ENCODE measurements at places on chromosomes 1 and 21.

DNA sequence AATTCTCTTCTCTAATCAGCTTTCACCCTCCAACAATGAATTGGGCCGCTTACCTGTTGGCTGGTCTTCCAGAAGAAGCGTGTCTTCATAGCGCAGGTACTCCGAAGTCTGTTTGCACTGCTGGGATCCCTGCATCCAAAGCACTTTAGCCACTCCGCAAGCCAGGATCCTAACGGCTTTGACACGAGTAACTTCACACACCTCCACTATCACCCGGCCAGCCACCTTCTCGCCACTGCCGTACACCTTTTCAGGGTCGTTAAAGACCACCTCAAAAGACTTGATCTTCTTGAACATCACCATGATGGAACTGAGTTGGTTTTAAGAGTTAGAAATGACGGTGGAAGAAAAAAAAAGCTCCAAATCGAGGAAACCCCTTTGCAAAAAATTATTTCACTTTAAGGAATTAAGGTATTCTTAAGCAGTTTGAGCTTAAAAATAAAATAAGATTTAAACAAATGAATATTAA, 381 bp downstream of the TXNIP start:
- DNase-seq, result no peak

DNA sequence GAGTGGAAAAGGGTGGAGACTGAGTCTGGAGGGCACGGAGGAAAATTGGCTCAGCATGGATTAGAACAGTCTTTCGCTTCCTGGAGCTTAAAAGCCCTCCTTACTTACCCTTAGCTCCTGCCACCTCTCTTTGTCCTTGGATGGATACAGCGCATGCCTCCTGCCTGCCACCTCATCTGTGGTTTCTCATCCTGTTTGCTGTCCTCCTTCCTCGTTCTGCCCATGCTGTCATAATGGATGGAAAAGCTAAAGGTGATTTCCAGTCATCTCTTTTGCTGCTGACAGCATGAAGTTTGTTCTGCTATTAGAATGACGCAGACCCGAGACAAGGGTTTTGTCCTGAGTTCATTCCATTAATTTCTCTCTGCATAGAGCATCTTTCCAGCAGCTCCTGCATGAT, 425.9 kb downstream of the KIF26B start:
- DNase-seq, result no peak

DNA sequence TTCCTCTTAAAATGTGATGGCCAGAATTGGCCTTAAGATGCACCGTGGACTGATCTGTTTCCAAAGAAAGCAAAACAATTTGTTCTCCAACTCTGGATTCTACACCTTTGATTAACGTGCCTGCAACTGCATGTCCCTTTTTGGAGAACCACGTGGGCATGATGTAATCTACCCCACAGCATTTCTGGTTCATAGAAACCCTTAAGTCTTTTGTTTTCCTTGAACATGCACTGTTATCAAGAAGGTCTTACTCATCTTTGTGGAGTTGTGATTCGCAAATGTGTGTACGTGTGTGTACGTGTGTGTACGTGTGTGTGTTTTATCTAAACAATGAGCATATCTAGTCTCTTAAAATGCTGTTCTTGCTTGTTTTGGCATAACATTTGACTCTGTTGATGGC, 57.8 kb downstream of the LPAR3 start:
- DNase-seq, result no peak

DNA sequence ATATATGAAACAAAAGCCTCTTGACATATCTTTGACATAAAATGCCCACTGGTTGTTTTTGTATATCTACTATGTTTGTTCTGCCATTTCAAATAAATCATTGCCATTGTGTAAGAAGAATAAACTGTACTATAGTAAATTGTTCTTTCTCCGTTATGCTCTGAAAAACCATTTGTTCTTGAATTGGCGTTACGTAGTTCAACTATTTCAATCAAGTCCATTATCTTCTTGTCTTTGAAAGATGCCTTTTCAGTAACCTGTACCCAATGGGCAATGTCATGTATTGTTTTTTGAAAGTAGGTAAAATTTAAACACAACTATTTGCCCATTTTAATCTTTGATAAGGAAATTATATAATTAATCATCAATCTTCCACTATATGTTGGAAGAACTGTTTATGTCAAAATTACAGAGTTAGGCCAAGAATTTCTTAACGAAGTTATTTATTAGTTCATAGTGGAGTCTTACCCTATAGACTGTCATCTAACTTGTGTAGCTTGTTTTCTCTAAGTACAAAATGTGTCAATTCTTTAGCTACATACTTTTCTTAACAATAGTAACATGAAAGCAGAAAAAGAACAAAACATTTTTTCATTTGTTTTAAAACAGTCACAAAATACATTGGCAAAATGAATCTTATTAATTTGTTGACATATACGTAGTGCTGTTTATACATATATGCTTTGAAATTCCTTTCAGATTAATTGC, 294.8 kb downstream of the PTPRC start:
- no peak for DNase-seq

- DNase-seq, result no peak
These were observed 115.8 kb downstream of the C1orf94 start for GRCh38 chr1:34292472-34292871.

- no peak for DNase-seq
These were observed 2.1 kb downstream of the PEX19 start for GRCh38 chr1:160282807-160283206.

DNA sequence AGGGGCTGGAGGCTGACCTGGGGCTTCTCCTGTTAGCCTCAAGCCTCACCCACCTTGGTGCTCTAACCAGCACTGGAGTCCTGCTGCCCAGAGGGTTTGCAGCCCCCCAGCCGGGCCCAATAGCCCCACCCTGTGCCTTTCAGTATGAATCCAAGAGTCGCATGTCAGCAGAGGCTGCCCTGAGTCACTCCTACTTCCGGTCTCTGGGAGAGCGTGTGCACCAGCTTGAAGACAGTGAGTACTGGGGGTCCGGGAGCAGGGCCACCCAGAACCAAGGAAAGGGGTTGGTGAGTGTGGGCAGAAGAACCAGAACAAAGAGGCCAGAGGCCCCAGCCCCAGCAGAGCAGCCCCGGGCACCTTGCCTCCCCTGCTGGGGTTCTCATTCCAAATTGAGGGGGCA, 25.6 kb downstream of the CDK18 start:
- no peak for DNase-seq

GRCh38 chr1:62025154-62025553, 169.5 kb upstream of the L1TD1 start:
- DNase-seq, result no peak

DNA sequence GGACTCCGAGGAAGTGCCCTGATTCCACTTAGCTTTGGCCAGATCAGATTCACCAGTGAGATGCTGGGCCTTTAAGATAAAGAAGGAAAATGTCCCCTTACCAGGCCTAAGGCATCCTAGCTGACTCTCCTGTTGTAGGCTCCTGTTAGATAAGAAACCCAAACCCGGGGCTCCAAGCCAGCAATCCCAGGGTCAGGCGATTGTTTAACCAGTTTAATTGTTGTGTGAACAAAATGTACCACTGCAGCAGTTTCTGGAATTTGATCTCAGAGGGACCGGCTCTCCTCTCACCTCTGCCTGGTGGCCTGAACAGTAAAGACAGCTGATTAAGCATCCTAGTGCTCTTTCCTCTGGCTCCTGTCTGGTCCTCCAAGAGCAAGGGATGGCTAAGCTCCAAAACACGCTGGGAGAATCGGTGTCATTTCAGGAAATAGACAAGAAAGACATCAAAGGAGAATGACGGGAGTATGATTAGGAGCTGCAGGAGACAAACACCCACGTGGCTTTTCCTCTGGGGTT, 9.3 kb upstream of the KLHDC8A start:
- DNase-seq, result no peak

- no peak for DNase-seq
These were observed 37.6 kb upstream of the LDLRAP1 start for GRCh38 chr1:25505656-25506385.

DNA sequence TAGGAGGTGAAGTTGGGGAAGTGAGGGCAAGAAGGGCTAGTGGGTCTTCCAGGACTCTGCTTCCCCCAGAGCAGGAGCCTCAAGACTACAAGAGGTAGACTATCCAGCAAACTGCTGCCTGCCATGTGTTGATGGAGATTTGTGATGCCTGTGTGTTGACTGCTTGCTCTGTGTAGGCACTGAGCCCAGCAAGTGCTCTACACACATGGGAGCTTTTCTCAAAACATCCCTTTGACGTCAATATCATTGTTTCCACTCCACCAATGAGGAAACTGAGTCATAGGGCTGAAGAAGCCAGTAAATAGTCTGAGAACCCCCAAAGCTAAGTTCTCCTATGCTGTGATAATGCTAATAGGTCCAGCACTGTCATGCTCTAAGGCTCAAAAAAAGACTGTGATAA, 207.2 kb upstream of the NFIA start:
- no peak for DNase-seq

DNA sequence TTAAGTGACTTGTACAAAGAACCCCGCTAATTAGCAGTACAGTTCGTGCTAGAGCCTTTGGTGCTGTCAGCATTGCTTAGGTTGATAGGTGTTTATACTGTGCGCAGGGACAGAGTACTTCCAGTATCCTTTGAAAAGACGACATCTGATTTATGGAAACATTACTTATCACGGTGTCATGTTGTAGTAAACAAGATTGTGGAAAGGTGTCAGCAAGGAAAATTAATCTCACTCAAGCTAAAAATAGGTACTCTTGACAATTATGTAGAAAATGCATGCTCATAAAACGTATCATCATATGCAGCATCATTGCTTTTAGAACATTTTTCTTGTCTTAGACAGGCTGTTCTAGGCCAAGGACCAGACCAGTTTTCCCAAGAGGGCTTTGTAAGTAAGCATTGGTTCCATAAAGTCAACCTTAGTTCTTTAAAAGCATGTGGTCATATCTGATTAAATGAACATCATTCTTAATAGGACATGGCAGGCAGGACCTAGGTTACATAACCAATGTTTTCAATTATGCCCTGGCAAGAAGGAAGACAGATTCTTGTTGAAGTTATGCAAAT, 33.0 kb downstream of the SH3BGR start:
- no peak for DNase-seq

- no peak for DNase-seq
These were observed 27.8 kb upstream of the SUMO3 start for GRCh38 chr21:44845418-44846223.

DNA sequence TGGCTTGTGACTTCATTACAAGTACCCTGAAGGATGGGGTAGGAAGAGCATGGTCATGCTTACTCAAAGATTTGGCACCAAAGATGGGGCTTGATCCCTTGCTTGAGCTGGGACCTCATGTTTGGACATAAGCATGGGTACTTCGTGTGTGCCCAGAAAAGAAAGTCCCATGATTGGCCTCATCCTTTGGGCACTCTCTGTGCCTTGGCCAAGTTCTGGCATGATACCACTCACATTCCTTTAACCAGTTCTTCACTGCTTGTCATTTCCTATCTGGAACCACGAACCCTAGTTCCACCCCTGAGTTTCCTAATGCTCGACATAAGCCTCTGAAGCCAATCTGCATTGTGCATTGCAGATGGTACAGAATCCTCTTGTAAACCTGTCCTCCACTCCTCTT, 107.0 kb downstream of the NAV1 start:
- no peak for DNase-seq

- DNase-seq, result no peak
These were observed 61.0 kb downstream of the POFUT2 start for GRCh38 chr21:45226540-45227326.

DNA sequence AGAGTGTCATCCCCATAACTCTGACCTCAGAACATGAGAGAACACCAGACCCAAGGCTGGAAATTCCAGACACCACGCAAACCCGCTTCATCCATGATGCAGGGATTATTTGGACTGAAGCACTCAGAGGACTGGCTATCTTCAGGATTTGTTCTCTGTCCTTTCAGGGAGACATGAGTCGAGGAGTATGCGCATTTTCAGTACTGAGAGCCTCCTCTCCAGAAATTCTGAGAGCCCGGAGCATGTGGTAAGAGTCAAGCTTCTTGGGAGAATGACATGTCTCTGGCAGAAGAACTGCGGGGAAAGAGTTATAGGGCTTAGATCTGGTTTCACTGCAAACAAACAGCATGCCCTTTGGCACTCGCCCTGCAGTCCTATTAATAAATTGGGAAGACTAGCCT, 6.9 kb downstream of the LAX1 start:
- no peak for DNase-seq

- no peak for DNase-seq
These were observed 21.4 kb downstream of the LIN9 start for GRCh38 chr1:226287587-226287986.

- DNase-seq, result no peak
These were observed 19.4 kb upstream of the KCNAB2 start for GRCh38 chr1:6026095-6026809.

DNA sequence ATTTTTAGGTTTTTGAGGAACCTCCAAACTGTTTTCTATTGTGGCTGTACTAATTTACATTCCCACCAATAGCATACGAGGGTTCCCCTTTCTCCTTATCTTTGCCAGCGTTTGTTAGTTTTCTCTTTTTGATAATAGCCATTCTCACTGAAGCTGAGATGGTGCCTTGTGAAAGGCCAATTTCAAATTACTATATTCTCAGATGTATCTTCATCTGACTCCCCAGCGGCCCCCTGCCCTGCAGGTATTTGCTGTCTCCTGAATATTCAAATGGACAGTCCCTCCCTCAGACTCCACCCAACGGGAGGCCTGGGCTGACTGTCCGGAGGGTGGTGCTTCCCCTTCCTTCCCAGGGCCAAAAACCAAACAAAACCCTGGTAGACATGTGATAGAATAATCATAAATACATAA, 33.5 kb upstream of the TARBP1 start:
- no peak for DNase-seq

DNA sequence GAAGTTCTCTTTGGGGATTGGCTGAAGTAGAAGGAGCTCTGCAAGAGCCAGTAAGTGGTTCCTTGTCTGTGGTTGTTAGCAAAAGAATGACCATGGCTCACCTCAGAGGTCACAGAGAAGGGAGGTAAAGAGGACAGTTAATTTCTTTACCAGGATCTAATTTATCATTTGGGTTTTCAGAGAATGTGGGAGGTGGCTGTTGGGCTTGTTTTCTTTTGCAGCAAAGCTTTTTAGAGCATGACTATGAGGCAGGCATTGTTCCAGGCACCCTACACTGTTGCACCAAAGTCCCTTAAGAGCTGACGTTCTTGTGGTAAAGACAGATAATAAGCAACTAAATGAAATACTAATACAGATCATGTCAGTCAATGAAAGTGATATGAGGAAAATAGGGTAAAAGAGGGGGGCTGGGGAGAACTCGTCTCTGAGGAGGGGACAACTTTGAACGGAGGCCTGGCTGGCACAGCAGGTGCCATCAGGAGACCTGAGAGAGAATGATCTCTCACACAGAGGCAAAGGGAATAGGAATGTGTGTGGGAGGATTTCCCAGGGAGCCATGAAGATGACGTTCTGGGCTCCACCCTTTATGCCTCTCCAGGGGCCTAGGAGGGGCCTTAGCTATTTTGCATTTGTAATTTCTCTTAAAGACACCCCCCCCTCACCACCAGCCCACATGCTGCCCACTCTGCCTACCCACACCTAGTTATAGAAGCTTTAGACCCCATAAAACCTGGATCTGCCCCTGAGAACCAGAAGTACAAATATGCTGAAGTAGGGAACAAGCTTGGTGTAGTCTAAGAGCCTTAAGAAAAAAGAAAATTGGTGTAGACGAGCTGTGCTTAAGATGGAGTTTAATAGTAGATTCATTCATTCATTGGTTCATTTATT, 177.5 kb downstream of the ROR1 start:
- no peak for DNase-seq

Measured in caudate nucleus (tissue), 63 donors.